ENCODE measurements at places on chromosomes 4 and X.

DNA sequence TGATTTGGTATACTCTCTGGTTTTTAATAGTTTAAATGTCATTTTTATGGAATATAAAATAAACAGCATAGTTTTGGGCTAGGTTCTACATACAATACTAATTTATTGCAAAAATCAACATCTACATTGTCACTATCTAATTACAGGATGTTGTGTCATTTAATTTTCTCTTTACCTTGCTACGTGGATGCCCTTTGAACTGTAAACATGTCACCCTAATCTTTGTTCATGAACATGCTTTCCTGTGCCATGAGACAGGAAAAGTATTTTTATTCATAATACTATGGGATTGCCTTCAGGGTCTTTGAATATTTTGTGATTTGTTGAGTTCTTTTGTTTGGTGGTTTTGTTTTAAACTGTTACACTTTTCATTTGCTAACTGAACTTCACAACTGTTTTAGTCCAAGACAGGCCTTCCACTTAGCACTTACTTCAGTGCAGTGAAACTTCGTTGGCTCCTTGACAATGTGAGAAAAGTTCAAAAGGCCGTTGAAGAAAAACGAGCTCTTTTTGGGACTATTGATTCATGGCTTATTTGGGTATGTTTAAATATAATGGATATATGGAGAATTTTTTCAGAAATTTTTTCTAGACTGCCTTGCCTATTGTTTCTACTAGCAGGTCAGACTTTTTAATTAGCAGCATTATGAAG, 40.9 kb downstream of the GK start:
- DNase-seq: no peak

GRCh38 chr4:508675-509638, 9.9 kb downstream of the PIGG start:
- DNase-seq: no peak

DNA sequence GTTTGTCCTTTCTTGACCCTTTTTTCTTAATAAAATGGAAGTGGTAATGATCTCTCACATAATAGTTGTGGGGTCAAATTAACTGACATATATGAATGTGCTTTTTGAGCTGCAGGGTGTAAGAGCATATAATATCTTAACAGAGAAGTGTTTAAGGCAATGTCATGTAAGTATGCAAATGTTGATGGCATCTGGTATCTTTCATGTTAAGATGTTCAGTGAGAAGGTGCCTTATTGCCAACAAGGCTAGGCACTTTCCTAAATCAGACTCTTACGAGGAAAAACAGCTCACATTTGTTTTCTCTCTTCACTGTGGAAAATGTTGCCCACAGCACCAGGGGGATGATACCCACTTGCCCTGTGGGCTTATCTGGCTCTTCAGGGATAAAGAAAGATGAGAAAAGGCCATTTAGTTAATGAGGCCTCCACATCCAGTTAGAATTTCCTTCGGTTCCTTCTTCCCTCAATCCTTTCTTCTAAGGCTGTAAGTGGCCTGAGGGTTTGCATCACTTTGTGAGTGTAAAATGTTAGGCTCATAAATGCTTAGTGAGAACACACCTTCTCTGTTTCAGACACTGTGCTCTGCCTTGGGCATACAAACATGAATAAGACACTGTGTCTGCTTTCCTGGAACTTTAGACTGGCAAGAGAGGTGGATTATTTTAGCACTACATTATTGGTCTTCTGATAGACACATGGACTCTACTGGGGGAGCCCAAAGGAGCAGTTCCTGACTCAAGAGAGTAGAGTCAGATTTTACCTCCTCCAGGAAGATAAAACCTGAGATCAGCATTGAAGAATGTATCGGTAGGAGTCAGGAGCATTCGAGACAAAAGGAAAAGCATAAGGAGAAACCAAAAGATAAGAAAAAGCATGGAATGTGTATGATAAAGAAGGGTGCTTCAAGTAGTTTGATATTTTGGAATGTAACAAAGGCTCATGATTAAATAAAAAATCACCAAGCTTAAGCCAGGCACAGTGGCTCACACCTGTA, 135.5 kb downstream of the SOWAHB start:
- DNase-seq: no peak

DNA sequence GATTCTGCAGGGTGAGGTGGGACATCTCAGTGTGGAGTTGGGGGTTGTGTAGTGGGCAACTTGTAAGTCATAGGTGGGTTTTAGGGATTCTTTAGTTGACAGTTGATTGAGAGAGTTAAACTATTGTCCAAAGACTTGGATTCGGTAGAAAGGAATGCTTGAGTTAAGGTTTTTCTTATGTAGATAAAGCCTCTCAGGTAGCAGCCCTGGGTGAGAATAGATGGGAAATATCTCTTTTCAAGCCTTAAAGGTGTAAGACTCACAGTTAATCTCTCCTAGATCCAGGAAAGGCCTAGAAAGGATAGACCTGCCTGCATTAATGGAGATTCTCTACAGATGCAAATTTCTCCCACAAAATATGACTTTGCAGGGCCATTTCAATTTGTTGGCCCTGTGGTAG, 108.4 kb downstream of the ARSJ start:
- no peak for DNase-seq

All from NCI-H460 (cell line).